ENCODE measurements at places on chromosomes 2 and 18. TPM values are rescaled to one million over a fixed set of nuclear protein-coding genes. Genes with fewer than 3 reads are reported as not detected.
A peak's percentile ranks its signal among the peaks of the same experiment; 100 is the strongest.

DNA sequence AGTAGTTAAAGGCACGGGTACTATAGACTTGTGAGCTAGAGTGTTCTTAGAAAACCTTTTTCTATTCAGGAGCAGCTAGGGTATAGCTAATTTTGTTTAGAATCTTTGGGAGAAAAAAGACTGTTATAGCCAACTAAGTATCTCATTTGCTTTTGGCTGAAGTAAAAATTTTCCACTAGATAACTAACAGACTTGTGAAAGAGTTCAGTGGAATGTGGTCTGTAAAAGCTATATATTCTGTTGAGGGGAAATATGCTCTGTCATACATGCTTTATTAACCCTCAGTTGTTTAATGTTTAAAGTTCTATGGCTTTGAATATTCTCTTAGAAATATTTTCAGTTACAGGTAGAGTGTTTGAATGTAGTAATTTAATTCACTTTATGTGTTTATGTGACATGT lies 49.7 kb downstream of the RIF1 start:
- peak; percentile 40 for DNase-seq

PDK1 gene
- total RNA-seq: 17.7 TPM

TGFA gene
- total RNA-seq: 21.8 TPM

- no peak for DNase-seq
Observed at GRCh38 chr2:241007880-241008710, 9.7 kb downstream of the SNED1 start.

DNA sequence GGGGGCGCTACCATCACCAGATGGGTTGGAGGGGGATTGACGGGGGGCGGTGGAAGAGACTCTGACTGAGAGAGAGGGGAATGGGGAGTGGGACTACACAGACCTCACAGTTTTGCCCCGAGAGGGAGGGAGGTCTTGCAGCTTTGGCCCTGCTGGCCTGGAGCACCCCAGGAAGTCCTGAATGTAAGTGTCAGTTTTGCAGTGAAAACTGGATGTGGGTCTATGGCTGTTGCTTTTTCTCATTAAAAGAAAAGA lies 2.4 kb downstream of the TCF7L1 start:
- no peak for DNase-seq

NRP2 gene
- 39.3 TPM for total RNA-seq

GRCh38 chr18:79534356-79534755 lies 138.6 kb downstream of the NFATC1 start:
- no peak for DNase-seq

DNA sequence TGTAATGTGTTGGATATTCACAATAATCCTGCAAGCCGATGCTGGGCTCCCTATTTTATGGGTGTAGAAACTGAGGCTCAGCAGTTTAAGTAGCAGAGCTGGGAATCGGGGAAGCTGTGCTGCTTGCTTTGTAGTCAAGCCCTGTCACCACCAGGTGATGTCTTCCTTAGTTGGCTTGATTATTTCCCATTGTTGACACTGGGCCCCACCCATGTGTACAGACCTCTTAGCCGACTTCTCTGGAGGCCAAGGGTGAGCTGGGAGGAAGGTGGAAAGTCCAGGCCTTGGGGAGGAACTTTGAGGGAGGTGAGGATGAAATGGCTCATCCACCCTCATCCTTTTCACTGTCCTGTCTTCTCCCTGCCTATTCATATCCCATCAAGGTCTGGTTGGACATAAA lies 60.0 kb downstream of the CAPN13 start:
- no peak for DNase-seq

- DNase-seq: no peak
Observed at GRCh38 chr2:45973426-45973825, 322.0 kb downstream of the PRKCE start.

- DNase-seq: no peak
Observed at GRCh38 chr18:9930299-9930884, 16.6 kb downstream of the VAPA start.

- DNase-seq: peak; percentile 88
Observed at GRCh38 chr2:176507786-176508185, 238.5 kb downstream of the MTX2 start.

GRCh38 chr2:85888684-85889626 lies at the start of gene ST3GAL5:
Gene ST3GAL5, minus strand, starts transcription at chr2:85888990. Its CDS starts 85 bp downstream, at chr2:85888905.
- DNase-seq: peak; percentile 93

DNA sequence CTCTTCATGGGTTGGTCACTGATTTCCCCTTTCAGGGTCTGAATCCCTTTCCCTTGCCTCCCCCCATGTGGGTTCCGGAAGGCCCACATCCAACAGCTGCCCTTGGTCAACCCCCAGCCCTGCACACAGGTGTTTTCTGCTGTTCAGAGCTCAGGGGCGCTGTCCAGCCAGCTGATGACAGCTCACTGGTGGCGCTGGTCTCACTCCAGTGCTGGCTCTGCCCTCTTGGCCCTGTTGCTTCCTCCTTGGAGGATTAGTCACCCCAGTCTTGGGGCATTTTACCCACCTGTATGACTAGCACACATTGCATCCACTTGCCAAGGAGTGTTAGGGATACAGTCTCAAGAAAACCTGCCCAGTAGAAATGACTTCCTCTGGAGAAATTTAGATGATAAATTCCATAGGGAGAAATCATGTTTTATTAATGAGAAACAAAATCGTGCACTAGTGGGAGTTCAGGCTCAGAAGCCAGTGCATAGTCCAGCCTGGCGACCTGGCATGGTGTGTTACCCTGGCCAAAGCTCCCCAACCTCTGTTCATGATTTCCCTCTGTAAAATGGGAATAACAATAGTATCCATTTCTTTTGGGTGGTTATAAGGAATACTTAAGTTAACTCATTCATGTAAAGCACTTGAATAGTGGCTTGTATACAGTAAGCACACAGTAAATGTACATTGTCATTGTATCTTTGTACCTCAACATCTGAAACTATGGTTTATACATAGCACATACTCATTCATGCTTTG lies 21.6 kb downstream of the CRIM1 start:
- DNase-seq: no peak

DNA sequence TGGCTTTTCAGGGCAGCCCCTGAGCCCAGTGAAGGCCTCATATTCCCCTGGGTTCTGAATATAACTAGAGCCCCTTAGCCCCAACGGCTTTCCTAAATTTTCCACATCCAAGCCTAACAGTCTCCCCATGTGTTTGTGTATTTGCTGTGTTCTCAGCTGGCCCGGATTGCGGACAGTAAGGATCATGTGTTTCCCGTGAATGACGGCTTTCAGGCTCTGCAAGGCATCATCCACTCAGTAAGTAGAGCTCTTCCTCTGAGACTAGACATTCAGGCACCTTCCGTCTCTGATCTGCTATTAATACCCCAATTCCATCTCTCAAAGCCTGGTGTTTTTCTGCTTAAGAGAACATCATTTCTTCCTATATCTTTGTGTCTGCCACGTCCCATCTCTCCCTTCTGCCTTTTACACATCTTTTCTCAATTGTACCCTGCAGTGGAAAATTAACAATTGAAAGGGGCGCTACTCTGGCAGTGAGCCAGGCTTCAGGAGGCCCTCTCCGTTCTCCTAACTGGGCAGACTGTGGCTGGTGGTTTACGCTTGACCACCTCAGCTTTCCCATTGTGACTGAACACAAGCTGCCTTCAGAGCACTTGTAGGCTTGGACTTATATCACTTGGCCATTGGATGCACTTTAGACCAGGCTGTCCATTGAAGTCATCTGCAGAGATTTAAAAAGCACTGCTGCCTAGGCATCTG lies 64.4 kb downstream of the ANTXR1 start:
- no peak for DNase-seq

DNA sequence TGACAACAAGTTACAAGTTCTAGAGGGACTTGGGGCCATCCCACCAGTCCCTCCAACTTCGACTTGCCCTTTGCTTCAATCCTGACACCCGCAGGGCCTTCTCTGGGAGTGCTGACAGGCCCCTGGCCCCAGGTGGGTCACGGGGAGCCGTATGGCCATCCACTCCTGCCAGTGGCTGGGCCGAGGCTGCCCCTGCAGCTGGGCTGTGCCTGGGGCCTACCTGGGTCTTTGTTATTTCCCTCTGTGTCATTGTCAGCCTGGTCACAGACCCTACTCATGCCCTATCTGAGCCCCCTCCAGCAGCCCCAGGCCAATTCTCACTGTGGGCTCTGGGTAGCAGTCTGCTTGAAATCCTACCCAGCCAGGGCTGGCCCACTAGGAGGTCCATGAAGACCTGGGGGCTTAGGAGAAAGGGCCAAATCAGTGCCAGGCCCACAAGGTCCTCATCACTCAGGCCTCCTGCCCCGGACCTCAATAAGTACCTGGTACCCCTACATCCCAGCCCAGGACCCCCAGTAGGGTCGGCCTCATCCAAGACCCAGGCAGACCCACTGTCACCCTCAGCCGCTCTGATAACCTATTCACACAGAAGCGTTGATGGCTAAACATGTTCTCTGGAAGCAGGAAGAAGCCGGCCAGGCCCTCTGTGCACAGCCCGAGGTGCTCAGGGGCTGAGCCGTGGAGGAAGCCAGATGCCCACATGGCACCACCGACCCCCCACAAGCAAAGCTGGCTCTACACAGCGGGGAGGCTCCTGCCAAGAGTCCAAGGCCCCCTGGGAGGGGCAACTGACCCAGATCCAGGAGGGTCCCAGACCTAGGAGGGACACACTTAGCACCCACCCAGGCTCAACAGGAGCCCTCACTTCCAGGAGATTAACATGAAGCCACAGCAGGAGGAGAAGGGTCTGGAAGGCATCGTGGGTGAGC lies 57.7 kb downstream of the BIN1 start:
- no peak for DNase-seq

GRCh38 chr2:233058717-233059546 lies 1.2 kb upstream of the INPP5D start:
- DNase-seq: no peak

- DNase-seq: no peak
Observed at GRCh38 chr18:32383050-32383819, 87.4 kb downstream of the GAREM1 start.

GRCh38 chr18:3645384-3646156 lies 195.6 kb downstream of the TGIF1 start:
- DNase-seq: no peak

DNA sequence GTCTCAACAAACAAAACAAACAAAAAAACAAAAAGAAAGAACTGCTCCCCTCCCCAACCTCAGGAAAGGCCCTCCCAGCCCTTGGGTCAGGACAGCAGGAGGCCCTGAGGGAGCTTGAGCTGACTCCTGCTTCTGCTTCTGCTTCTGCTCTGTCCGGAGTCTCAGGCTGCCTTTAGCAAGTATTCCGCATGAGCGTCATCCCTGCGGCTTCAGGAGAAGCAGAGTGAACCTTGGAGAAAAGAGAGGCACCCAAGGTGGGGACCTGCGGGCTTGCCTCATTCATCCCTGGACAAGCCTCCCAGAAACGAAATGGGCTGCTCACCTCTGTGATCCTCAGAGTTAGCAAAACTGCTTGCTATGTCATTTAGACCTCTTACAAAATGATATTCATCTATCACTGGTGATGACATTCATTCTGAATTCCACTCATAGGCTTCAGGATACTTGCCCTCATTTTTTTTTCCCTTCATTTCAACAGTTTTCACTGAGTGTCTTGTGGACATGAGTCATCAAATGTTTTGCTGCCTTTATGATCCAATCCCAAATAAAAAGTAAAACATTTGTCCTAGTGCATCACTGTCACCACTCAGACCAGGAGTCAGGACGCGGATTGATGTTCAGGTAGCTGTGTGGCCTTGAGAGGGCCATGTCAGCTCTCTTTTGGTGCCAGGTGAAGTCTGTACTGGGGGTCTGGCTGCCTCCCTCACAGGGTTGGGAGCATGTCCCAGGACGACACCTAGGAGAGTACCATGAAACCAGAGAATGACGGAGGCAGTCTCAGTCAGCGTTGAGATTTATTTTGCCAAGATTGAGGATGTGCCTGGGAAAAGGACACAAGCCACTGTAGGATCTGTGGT lies 51.7 kb downstream of the IMPA2 start:
- no peak for DNase-seq

- DNase-seq: no peak
Observed at GRCh38 chr2:236959876-236960275, 125.8 kb upstream of the COPS8 start.

SP100 gene
- total RNA-seq: 39.4 TPM

GRCh38 chr2:26344581-26345282 lies 1.2 kb upstream of the SELENOI start:
- DNase-seq: peak; percentile 65

GRCh38 chr2:18721038-18721922 lies 131.9 kb upstream of the NT5C1B start:
- DNase-seq: no peak

C1GALT1C1L gene
- total RNA-seq: 0.89 TPM

BOLL gene
- total RNA-seq: 0.10 TPM

- no peak for DNase-seq
Observed at GRCh38 chr2:127656569-127657231, 10.7 kb downstream of the GPR17 start.

DNA sequence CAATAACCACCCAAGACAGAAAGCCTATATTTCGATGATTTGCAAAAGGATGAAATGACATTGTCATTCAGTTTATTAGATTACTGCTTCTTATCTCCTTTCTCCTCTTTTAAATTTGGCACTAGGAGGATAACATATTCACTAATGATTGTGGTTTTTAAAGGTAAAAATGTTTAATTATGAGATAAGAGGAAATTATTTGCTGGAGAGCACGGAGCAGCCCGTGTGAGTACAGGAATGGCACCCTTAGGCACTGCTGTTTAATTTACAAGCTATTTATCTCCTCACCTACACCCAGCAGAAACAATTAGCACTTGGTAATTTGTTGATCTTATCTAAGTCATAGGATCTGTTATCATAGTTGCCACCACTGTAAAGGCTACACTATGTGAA lies 87.4 kb upstream of the SP3 start:
- DNase-seq: no peak

- DNase-seq: no peak
Observed at GRCh38 chr2:101921319-101921952, 70.3 kb upstream of the IL1R2 start.

GRCh38 chr2:239553376-239554000 lies 152.7 kb upstream of the HDAC4 start:
- no peak for DNase-seq

SLC38A11 gene
- total RNA-seq: 0.69 TPM

DNA sequence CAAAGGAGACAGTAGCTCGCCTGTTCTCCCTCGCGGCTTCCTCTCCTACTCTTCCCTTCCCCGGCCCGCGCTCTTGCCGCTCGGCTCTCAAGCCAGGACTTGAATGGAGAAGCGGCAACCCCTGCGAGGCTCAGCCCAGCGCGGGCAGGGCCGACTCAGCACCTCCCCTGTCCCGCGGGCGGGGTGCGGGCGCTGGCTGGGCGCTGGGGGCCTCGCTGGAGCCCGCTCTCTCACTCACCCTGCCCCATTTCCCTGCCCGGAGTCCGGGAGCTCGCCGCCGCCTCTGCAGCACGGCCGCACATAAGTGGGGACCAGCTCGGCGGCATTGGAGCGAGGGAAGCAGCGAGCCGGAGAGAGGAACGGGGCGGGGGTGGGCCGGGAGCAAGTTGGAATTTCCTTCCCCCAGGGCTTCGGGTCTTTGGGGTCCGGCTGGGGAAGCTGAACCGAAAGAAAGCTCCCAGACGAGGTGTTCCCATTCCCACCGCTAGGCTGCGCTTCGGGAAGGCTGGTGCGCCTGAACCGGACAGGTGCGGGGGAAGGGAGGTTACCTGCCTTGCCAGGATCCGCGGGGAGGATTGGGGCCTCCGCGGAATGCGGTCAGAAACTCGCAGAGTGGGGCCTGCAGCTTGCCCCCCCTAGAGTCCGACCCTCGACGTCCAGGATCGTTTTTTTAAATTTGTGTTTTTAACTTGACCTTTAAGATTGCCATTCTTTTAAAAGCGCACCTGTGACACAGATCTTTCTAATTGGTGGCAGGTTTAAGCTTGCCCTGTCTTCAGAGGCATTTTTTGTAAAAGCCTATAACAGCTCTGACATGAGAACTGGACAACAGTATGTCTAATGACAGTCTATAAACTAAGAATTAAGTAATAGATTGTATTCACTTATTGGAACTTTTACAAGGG lies at the start of gene COBLL1:
Gene COBLL1 (minus strand): TSS at position 105 of the 905 bp plus-strand sequence. CDS start 627 bp downstream, outside the sequence.
- peak; percentile 67 for DNase-seq

LOXHD1 gene
- 2.8 TPM for total RNA-seq

All from skin of body (tissue), 3 donors.